Stimulated activated CD8-positive, alpha-beta memory T cell treated with anti-CD3 and anti-CD28 coated beads, Interleukin-4, amount 100 ng/mL, for 1 hour (primary cell): ENCODE measurements at places on chromosomes 7 and 10.

DNA sequence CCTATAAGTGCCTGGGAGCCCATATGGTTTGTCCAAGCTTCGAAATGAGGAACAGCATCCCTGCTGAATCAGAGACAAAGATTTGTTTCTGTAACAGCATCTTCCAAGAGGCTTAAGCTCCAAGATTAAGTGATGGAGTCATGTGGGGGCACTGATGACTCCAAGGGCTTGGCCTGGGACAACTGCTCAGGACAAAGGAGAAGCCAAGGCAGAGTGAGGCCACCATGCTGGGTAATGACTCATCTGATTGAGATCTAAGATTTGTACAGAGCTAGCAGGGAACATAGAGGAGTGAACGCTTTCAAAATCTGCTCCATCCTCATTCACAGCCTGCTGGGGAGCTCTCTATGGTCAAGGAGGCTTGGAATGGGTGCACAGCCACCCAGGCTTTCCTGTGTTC lies 49.3 kb downstream of the C10orf120 start:
- DNase-seq: no peak

GRCh38 chr7:131067220-131067619 lies 260.5 kb upstream of the MKLN1 start:
- DNase-seq: no peak

DNA sequence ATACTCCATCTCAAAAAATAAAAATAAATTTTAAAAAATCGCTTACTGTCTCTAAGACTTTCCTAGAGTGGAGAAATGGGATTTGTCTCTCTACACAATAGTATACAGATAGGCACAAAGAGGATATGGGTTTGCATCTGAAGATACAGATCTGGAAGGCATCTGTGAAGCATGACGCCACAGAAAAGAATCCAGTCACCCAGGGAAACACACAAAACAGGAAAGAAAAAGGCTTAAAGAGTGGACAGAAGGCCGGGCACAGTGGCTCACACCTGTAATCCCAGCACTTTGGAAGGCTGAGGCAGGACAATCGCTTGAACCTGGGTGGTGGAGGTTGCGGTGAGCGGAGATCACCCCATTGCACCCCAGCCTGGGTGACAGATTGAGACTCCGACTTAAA lies 61.3 kb downstream of the SKIDA1 start:
- no peak for DNase-seq

DNA sequence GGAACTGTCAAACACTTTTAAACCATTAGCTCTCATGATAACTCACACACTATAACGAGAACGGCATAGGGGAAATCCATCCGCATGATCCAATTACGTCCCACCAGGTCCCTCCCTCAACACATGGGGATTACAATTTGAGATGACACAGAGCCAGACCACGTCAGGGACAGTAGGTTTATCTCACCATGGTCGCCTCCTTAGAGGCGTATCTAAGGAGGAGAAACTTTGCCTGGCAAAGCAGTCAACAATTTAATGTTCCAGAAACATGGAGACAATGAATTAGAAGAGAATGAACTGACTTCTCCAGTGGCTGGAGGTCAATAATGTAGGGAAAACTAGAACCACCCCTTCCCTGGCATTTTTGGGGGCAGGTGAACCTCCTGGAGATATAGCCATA lies 488.4 kb upstream of the AUTS2 start:
- DNase-seq: no peak

GRCh38 chr10:23190872-23191763 lies 994 bp upstream of the PTF1A start:
- DNase-seq: no peak

DNA sequence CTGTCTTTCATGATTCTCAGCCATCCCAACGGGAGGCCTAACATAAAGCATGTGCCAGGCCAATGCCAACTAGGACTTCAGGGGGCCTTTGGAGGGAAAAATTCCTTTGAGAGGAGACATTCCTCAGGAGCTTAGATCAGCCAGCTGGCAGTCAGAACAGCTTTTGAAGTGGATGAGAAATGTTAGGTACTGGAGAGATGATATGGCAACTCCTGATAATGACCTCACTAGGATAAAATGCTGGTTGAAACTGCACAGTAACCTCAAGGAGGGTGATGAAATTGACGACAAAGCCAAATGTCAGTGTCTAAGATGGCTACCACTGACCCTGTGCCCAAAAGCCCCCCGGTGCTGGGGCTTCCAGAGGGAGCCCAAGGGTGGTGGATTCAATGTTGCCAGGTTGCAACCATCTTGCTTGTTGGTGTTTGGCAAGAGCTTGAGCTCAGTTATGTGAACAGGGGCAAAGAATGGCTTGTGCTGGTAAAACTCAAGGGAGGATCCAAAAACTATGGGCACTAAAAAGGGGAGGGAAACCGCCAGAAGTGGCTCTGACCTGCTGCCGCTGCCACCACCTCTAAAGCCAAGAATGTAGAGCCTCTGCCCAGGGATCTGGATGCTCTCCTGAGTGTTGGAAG lies 121.2 kb downstream of the UBE2H start:
- DNase-seq: no peak

- DNase-seq: no peak
These were observed 974.8 kb downstream of the SORCS3 start for GRCh38 chr10:105615715-105616365.
